ENCODE measurements at places on chromosomes 12 and 14.

DNA sequence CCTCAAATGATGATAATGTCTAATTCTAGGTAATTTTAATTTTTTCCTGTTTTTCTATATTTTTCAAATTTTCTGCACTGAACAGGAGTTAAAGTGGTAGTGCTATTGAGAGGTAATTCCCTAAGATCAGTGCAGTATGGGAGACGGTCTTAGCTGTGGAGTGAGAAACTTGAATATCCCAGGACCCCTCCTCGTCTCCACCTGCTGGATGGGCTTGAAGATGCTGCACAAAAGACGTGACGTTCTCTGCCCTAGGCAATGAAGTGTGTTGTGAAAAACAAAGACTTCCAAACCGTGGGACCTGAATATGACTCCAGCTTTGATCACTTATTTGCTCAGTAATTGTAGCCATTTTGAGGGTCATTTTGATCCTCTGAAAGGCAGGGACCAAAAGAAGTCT, 298.1 kb downstream of the VRK1 start:
- DNase-seq: no peak

DNA sequence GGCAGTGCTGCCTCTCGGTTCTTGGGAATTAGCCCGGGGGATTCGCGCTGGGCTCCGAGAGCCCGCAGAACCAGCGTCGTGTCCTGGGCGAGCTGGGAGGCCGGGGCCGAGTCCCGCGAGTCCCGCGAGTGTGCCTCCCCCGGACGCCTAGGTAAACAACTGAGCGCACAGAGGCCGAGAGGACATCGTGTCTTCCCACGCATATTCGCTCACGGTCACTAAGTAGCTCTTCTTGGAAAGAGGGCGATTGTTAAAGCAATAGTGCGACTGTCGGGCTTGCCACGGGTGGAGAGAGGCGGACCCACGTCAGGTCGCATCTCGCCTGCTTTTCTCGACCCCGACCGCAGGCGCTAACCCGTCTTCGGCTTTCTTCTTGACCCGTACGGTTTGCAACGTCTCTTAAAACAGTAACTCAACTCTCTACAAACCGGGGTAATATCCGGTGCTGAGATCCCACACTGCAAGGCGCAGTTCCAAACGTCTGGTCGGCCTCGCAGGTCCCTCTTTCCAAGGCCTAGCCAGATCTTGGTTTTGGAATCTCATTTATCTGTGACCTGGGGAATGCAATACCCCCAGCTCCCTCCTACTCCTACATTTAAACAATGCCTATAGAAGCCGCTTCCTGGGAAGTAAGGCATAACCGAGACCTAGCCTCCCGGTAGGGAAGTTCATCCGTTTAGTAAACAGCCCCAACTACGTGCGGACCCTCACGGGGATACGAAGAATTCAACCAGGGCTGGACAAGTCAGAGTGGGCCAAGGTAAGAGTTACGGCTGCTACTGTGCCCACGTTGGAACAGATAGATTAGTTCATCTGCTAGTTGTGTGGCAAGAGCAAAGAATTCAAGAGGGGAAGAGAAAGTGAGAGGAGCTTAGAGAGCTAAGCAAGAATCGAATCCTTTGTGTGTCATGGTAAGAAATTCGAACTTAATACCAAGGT, 736 bp upstream of the PHLDA1 start:
- DNase-seq: no peak

DNA sequence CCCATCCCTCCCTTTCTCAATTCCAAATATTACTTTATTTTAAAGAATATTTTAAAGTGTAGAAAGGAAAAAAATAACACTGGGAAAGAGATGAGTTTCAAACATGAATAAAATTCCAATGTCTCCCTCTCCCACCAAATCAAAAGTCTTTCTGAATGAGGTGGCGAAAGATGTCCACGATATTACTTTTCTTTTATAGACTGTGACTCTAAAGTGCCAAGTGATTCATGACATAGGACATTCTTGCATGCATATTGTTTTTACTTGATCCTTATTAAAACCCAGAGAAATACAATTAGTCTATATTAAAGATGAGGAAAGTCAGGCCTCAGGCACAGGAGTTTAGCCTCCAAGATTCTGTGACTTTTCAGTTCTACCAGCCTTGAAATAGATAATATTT, 16.0 kb upstream of the LUM start:
- DNase-seq: no peak

- no peak for DNase-seq
These were observed 35.7 kb upstream of the TMEM263 start for GRCh38 chr12:106919910-106920544.

GRCh38 chr14:24943024-24943423, 106.9 kb downstream of the STXBP6 start:
- DNase-seq: no peak

- DNase-seq: no peak
These were observed 34.2 kb downstream of the ABCC9 start for GRCh38 chr12:21906919-21907493.

- no peak for DNase-seq
These were observed 27.4 kb downstream of the PPM1H start for GRCh38 chr12:62907561-62907960.
